ENCODE measurements at places on chromosomes 13 and 19. TPM values are rescaled to one million over a fixed set of nuclear protein-coding genes. Genes with fewer than 3 reads are reported as not detected.

DNA sequence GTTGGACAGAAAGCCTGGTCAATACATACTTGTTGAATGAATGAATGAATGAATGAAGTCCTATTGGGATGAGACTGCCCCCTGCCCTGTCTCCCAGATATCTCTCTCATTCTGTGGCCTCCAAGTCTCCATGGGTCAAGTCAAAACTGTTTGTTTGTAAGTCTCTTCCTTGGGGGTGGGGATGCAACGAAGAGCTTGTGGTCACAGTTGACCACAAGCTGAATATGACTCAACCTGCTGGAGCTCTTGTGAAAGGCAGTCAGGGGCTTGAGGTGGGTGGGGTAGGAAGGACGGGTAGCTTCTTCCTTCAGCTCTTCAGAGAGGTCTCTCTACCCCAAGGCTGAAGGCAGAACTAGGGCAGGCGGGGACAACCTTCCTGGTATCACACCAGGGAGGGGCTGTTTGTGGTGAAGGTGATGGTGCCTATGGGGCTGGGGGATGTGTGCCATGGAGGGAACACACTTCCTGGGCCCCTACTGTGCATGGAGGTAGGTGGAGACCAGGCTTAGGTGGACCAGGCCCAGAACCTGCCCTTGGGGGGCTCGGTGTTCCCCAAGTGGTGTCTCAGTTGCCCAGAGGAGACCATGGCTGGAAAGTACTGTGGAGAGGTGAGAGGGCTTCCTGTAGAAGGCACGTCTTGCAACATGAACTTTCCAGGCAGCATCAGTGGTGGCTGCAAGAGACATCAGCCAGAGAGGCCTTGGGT is 8.0 kb downstream of the MYO1F start:
- no peak for DNase-seq
- no peak overlapping the region for H3K27ac ChIP-seq
- H3K4me3 ChIP-seq, result no peak overlapping the region
- H3K27me3 ChIP-seq, result no peaks in the 10 kb centered on the region
- no peaks in the 10 kb centered on the region for H3K4me1 ChIP-seq

DNA sequence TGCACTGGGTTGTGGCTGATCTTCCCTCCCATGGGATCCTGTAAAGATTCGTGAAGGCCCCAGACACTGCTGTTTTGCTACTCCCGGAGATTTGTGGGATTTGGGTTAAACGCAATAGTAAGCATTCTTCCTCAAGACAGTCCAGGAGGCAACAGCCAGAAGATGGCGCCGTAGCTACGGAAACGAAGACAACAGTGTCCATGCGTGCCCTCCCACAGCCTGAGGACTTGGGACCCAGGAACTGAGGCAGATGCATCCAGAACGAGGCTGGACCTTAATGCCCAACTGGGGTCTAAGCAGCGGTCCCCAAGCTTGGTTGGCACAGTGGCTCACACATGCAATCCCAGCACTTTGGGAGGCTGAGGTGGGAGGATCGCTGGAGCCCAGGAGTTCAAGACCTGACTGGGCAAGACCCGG is 57.6 kb upstream of the ZNF507 start:
- peak; percentile 85 for DNase-seq
- no peaks in the 10 kb centered on the region for H3K27me3 ChIP-seq
- H3K36me3 ChIP-seq, result no peaks in the 10 kb centered on the region
- no peak overlapping the region for H3K4me3 ChIP-seq
- H3K27ac ChIP-seq, result no peak overlapping the region
- no peaks in the 10 kb centered on the region for H3K4me1 ChIP-seq

DNA sequence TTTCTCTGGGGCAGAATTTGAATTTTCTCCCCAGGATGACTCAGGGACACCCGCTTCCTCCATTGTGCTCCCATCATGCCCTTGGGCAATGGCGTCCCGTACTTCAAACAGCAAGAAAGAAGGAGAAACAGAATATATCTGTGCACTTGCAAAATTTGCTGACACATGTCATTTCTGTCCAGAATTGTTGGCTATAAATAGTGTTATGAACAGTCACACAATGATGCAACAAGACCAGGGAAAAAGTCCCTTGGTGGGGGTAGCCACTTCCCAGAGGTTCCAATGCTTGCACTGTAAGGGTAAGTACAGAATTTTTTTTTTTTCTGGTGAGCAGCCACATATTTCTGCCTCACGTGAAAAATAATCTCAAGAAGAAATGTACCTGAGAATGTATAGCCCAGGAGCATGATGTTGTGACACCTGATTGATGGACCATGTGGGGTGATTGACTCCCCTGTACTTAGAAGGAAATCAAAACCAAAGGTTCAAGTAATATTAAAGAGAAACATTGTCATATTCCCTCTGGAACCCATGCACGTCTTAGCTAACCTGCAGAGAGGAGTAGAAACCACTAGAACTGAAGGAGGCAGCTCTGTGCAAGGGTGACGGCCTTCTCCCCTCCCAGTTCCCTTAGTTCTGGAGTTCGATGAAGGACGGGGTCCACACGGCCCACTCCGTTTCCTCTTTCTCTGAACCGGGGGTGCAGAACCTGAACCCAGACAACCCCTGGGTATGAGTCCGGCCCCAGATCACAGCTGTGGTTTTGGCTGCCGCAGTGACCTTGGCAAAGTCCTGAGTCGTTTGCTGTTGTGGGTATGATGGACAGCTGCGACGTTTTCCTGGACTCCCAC is 9.3 kb upstream of the LAIR1 start:
- DNase-seq, result no peak
- H3K4me1 ChIP-seq, result no peaks in the 10 kb centered on the region
- H3K4me3 ChIP-seq, result no peak overlapping the region
- peaks cover 12% of the 10 kb centered on the region for H3K27me3 ChIP-seq

GRCh38 chr13:73985783-73986182 is 148.4 kb downstream of the KLF12 start:
- no peak overlapping the region for H3K27ac ChIP-seq
- no peak overlapping the region for H3K4me3 ChIP-seq
- no peaks in the 10 kb centered on the region for H3K36me3 ChIP-seq
- DNase-seq, result no peak
- peaks cover 32% of the 10 kb centered on the region for H3K4me1 ChIP-seq
- H3K27me3 ChIP-seq, result no peaks in the 10 kb centered on the region

DNA sequence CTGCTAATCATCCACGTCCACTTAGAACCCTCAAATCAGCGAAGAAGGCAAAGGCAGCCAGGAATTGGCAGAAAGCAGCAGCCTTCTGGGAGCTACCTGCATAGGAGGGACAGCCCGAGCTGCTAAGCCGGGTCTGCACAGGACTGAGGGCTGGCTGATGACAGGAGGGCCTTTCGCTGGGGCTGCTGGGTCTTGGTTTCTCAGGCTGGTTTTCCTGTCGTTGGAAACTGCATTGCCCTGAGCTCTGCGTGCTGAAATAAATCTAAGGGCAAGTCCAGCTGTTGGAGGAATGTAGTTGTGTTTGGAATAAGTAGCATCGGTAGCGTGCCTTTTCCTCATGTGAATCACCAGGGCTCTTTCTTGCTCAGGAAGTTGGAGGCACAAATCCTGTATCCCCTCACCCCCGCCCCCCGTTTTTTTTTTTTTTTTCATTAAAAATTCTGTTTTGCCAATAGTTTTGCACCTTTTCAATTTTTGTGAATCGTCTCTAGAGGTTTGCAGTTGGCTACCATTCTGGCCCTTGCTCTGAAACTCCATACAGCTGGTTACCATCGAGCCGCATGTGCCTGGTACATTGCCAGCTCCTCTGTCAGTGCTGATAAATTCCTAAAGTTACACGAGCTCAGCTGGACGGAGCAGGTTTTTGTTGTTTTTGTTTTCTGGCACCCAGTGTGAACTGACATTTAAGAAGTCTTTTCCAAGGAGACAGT is 193.9 kb upstream of the RNF113B start:
- DNase-seq, result no peak
- no peak overlapping the region for H3K4me3 ChIP-seq
- H3K27ac ChIP-seq, result peak overlapping the region; percentile 47

DNA sequence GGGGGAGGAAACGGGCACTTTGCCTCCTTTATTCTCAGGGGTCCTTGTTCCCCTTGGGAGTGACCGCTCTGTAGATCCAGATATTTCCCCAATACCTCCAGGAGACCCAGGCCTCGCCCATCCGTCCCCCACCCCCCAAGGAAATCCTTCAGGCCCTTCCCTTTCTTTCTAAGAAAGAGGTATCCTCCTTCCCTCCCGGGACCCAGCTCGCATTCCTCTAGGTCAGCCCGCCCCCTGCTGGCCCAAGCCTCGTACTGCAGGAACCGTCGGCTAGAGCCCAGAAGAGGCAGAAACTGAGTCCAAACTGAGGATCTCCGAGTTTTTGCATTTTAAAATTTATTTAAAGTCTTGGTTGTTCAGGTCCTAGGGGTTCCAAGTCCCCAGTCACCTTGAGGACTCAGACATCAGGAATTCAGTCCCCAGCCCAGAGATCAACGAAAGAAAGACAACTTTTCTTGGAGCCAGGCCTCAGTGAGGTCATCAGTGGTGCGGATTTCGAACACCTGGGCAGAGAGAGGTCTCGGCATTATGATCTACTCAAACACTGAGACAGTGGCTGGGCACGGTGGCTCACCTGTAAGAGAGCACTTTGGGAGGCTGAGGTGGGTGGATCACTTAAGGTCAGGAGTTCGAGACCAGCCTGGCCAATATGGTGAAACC is 7.5 kb upstream of the LRFN1 start:
- peaks cover 13% of the 10 kb centered on the region for H3K27me3 ChIP-seq
- H3K4me3 ChIP-seq, result no peak overlapping the region
- H3K36me3 ChIP-seq, result no peaks in the 10 kb centered on the region
- DNase-seq, result peak; percentile 93
- H3K27ac ChIP-seq, result no peak overlapping the region

DNA sequence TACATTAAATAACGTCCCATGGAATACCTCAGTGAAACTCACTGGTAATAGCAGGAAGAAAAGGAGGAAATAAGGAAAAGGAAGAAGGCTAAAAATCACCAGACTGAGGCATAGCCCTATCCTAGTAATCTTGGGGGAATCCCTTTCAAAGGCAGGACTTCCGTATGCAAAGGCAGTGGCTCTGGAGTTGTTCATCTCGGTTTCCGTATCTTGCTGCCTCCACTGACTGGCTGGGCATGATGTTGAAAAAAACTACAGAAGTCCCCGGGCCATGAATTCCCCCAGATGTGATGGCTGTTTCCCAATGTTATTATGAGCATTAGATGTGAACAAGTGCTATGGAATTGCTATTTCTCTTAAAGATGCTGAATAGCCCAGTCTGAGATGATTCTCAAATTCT is 5.5 kb downstream of the FPR2 start:
- H3K36me3 ChIP-seq, result no peaks in the 10 kb centered on the region
- no peaks in the 10 kb centered on the region for H3K27me3 ChIP-seq
- DNase-seq, result no peak
- H3K4me3 ChIP-seq, result no peak overlapping the region

DNA sequence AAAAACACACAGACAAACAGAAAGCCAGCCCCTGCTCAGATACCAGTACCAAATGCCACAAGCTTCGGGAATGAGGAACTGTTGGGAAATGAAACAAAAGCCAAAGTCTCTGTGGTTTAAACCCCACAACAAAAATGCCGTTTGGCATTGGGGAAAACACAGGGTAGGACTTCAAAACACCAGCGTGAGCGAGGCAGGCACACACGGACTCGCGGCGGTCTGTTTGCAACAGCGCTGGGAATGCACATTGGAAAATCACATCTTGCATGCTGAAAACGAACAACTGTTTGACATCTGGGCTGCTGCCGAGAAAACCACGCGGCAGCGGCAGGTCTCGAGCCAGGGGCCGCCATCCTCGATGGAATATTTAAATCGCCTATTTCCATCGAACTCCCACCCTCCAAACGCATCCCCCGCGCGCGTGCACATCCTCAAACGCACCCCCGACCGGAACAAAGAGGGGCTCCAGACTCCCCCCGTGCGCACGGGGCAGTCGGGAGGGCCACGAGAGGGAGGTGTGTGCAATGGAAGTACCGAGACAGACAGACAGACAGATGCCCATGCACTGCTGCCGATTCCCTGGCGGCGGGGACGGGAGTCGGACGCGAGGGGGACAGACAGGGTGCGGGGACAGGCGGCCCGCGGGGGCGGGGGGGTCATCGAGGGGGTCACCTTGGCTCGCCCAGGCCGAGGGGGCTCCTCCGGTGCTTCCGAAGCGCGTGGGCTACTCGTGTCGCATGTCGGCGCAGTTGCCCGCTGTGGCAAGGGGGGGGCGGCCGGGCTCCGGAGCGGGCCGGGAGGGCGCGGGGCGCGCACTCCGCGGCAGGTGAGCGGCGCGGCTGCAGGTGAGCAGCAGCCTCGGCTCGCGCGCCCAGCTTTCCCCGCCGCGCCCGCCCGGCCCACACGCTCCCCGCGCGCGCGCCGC is at the start of gene GPR12:
Gene GPR12 (minus strand): TSS at position 880 of the 925 bp plus-strand sequence. CDS start 959 bp downstream, outside the sequence.
- peaks cover 98% of the 10 kb centered on the region for H3K27me3 ChIP-seq
- H3K27ac ChIP-seq, result no peak within 1 kb of the TSS
- H3K4me1 ChIP-seq, result peaks cover 13% of the 10 kb centered on the region
- no peaks in the 10 kb centered on the region for H3K36me3 ChIP-seq

DNA sequence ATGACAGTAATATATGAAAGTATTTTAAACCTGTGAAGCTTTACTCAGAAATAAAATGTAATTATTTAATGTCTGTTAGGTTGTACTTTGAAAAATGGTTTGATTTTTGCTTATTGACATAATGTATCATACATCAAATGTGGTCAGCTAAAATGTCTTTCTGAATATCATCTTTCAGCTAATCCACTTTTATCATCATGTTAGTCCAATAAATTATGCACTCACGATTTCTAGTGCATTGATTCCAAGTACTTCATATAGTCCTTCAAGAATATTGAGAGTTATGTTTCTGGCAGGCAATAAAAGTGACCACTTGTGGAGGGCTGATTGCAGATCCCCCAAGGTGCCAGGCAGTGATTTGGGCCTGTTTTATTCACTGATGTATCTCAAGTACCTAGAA is 1204.1 kb downstream of the OLFM4 start:
- H3K36me3 ChIP-seq, result no peaks in the 10 kb centered on the region
- no peaks in the 10 kb centered on the region for H3K4me1 ChIP-seq
- H3K27ac ChIP-seq, result no peak overlapping the region
- no peak for DNase-seq

- peaks cover 21% of the 10 kb centered on the region for H3K4me1 ChIP-seq
- DNase-seq, result peak; percentile 77
- no peaks in the 10 kb centered on the region for H3K36me3 ChIP-seq
- peaks cover 49% of the 10 kb centered on the region for H3K27me3 ChIP-seq
Measured at GRCh38 chr19:45403781-45404556, 900 bp downstream of the PPP1R13L start.

DNA sequence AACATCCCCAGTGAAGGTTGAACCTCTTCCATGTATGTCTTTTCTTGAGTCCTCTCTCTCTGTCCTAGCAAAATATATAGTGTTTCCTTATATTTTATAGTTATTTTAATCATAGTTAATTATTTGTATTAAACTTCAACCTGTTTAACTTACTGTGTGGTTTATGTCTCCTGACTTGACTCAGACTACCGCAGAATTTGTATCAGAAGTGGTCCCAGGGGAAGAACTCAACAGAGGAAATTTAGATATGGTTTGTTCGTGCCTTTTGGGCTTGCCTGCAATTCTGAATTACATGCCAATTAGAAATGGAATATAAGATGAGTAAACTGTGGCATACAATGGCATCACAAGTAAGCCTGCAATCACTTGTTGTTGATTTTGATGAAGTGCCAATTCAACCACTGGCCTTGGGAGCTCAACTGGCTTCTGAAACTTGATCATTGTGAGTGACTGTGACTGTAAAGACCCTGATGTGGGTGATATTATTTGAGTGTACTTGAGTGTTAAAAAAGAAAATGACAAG is 1459.5 kb upstream of the PCDH20 start:
- H3K27me3 ChIP-seq, result no peaks in the 10 kb centered on the region
- H3K4me3 ChIP-seq, result no peak overlapping the region
- no peaks in the 10 kb centered on the region for H3K36me3 ChIP-seq
- H3K4me1 ChIP-seq, result no peaks in the 10 kb centered on the region
- no peak overlapping the region for H3K27ac ChIP-seq
- DNase-seq, result no peak

GRCh38 chr19:47353307-47353712 is 4.2 kb downstream of the DHX34 start:
- H3K27me3 ChIP-seq, result peaks cover 4% of the 10 kb centered on the region
- H3K4me3 ChIP-seq, result no peak overlapping the region

FGF21 gene
- total RNA-seq, result not detected

ALOX5AP gene
- not detected for total RNA-seq
